Hepatocyte (in vitro differentiated cells): ENCODE measurements at places on chromosomes 3 and 15. TPM values are rescaled to one million over a fixed set of nuclear protein-coding genes. Genes with fewer than 3 reads are reported as not detected.

Gene ZFYVE19
- total RNA-seq: 25.6 and 26.4 TPM in 2 replicates

GRCh38 chr15:85642065-85642692, 152.5 kb downstream of the KLHL25 start:
- H3K27me3 ChIP-seq: no peaks in the 10 kb centered on the region
- peaks cover 10% of the 10 kb centered on the region for H3K4me1 ChIP-seq

Gene GUCA1C
- 0.28 TPM in 1 of 2 replicates, not detected in the other for total RNA-seq

Gene NR2F2
- total RNA-seq: 16.5 and 23.0 TPM in 2 replicates

- no peaks in the 10 kb centered on the region for H3K4me1 ChIP-seq
- no peak overlapping the region for H3K4me3 ChIP-seq
- peak overlapping the region; percentile 51 for H3K27ac ChIP-seq
- DNase-seq: peak; percentile 19
- no peaks in the 10 kb centered on the region for H3K27me3 ChIP-seq
These were observed 192.8 kb upstream of the RORA start for GRCh38 chr15:61421938-61422337.

GRCh38 chr15:64004056-64004455, 42.2 kb downstream of the DAPK2 start:
- no peak overlapping the region for H3K4me3 ChIP-seq
- DNase-seq: peak; percentile 39
- no peaks in the 10 kb centered on the region for H3K36me3 ChIP-seq
- H3K27ac ChIP-seq: peak overlapping the region; percentile 82
- H3K4me1 ChIP-seq: peaks cover 13% of the 10 kb centered on the region

GRCh38 chr3:195767792-195768191, 43.9 kb downstream of the MUC4 start:
- no peaks in the 10 kb centered on the region for H3K36me3 ChIP-seq
- no peaks in the 10 kb centered on the region for H3K4me1 ChIP-seq
- no peak overlapping the region for H3K27ac ChIP-seq
- no peak for DNase-seq
- H3K4me3 ChIP-seq: no peak overlapping the region

- no peak overlapping the region for H3K27ac ChIP-seq
- no peaks in the 10 kb centered on the region for H3K36me3 ChIP-seq
- H3K4me1 ChIP-seq: peaks cover 11% of the 10 kb centered on the region
- H3K27me3 ChIP-seq: no peaks in the 10 kb centered on the region
These were observed 65.9 kb upstream of the ARHGEF3 start for GRCh38 chr3:56867671-56868070.

Gene PLIN1
- 3.5 and 6.3 TPM in 2 replicates for total RNA-seq

DNA sequence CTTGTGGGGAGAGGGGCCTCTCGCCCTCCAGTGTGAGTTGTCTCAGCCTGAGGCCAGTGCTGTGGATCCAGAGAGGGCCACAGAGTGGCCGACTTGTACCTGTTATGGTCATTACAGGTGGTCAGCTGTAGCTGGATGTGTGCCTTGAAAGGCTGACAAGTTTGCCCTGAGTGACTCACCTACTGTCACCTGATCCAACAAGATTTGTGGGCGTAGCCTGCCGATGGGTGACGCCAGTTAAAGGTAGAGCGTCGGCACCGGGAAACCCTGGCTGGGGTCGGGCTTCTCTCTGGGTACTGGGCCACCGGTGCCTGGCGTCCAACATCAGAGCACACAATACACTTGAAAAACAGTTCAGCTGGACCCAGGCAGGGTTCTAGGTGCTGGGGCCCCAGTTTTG, 2.8 kb upstream of the ISG20 start:
- no peaks in the 10 kb centered on the region for H3K36me3 ChIP-seq
- peaks cover 20% of the 10 kb centered on the region for H3K4me1 ChIP-seq
- no peaks in the 10 kb centered on the region for H3K27me3 ChIP-seq
- peak overlapping the region; percentile 96 for H3K27ac ChIP-seq
- no peak overlapping the region for H3K4me3 ChIP-seq
- DNase-seq: peak; percentile 70

DNA sequence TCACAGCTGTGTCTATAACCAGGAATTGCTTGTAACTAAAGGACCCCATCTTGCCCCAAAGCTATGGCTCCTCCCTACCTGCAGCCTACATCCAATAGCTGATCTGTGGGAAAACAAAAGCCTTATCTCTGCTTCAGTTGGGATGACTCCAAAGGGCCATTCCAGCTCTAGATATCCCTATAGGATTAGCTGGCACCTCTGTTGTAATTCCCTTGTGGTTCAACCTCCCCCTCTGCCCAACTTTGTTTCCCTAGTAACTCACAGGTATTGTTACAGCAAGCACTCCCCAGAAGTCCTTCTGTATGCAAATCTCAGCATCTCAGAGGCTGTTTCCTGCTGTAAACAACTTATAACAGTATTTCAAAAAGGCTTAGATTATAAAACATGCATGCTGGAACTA, 478.6 kb downstream of the AGBL1 start:
- H3K4me1 ChIP-seq: peaks cover 12% of the 10 kb centered on the region
- DNase-seq: no peak
- no peaks in the 10 kb centered on the region for H3K27me3 ChIP-seq
- no peaks in the 10 kb centered on the region for H3K36me3 ChIP-seq
- H3K27ac ChIP-seq: no peak overlapping the region
- no peak overlapping the region for H3K4me3 ChIP-seq

DNA sequence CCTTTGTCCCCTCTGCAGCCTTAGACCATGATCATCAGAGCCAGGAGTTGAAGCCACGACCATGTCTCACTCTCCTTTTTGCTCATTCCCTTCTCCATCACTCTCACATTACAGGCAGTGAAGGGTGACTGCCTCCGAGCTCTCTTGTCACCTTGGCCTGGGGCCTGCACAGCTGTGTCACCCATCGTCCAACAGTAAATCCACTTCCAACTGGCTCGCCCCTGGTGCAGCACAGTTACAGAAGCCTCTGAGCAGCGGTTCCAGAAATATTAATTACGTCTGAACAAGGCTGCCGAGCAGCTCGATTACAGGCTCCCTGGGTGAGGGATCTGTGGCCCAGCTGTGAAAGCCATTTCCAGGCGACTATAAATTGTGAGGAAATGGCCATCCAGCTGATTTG, 528.2 kb downstream of the NR2F2 start:
- no peaks in the 10 kb centered on the region for H3K27me3 ChIP-seq
- no peak for DNase-seq
- H3K36me3 ChIP-seq: no peaks in the 10 kb centered on the region
- H3K27ac ChIP-seq: no peak overlapping the region
- no peak overlapping the region for H3K4me3 ChIP-seq

- H3K36me3 ChIP-seq: no peaks in the 10 kb centered on the region
These were observed 171.3 kb upstream of the FAM3D start for GRCh38 chr3:58837856-58838255.

- H3K27ac ChIP-seq: no peak overlapping the region
- H3K27me3 ChIP-seq: peaks cover 4% of the 10 kb centered on the region
- H3K4me1 ChIP-seq: no peaks in the 10 kb centered on the region
- no peak for DNase-seq
- no peaks in the 10 kb centered on the region for H3K36me3 ChIP-seq
These were observed 185.7 kb downstream of the ARRDC4 start for GRCh38 chr15:98146031-98146820.

Gene SLC6A11
- total RNA-seq: 1.5 and 2.2 TPM in 2 replicates

GRCh38 chr3:151787626-151788025, 26.3 kb upstream of the AADAC start:
- DNase-seq: no peak
- no peaks in the 10 kb centered on the region for H3K27me3 ChIP-seq
- no peak overlapping the region for H3K27ac ChIP-seq
- H3K36me3 ChIP-seq: no peaks in the 10 kb centered on the region

DNA sequence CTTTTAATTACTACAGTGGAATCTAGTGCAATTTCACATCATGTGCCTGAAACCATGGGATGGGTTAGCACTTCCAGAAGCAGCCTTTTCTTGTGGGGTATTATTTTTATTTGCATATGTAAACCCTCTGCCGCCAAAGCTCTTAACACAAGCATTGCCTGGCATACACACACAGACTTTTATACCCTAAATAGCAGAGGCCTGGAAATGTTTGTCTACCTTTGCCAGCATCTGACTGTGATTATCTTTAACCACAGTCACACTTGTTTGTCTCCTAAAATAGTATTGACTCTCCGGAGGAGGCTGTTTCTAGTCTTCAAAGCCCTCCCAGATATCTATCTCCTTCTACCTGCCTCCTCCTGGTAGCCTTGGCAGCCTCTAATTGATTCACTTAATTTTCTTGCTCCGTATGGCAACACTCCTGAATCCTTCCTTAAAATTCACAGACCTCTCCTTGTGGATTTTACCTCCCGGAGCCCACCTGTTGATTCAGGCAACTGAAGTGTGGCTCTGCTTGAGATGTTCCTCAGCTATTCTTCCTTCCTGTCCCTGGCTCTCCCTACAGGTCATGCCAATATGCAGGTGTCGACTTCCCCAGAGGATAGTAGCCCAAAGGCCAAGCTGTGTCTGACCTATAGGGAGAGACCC, 127.1 kb upstream of the UMPS start:
- no peaks in the 10 kb centered on the region for H3K27me3 ChIP-seq
- no peaks in the 10 kb centered on the region for H3K36me3 ChIP-seq
- H3K27ac ChIP-seq: no peak overlapping the region
- no peak overlapping the region for H3K4me3 ChIP-seq
- no peak for DNase-seq
- peaks cover 7% of the 10 kb centered on the region for H3K4me1 ChIP-seq

- no peak for DNase-seq
- H3K27me3 ChIP-seq: no peaks in the 10 kb centered on the region
- H3K4me1 ChIP-seq: no peaks in the 10 kb centered on the region
- H3K4me3 ChIP-seq: no peak overlapping the region
- H3K36me3 ChIP-seq: no peaks in the 10 kb centered on the region
These were observed 358.7 kb downstream of the SQOR start for GRCh38 chr15:45993508-45993907.

Gene TEX55
- total RNA-seq: not detected in 2 replicates

- no peak for DNase-seq
These were observed 74.7 kb downstream of the DNAJB8 start for GRCh38 chr3:128392021-128392420.

Gene ZNF621
- total RNA-seq: 12.3 and 14.7 TPM in 2 replicates
